Activated naive CD8-positive, alpha-beta T cell treated with anti-CD3 and anti-CD28 coated beads, Interleukin-2, amount 10 ng/mL, durations not matched to agents 7 days and 5 days (primary cell): ENCODE measurements at places on chromosomes 16 and 17. TPM values are rescaled to one million over a fixed set of nuclear protein-coding genes. Genes with fewer than 3 reads are reported as not detected.
A peak's percentile ranks its signal among the peaks of the same experiment; 100 is the strongest.

Gene MMP2
- total RNA-seq: 0.28 TPM

Gene TBC1D3C
- total RNA-seq: 5.0 TPM

Gene TBC1D28
- not detected for total RNA-seq

Gene MYH3
- total RNA-seq: 6.0 TPM

Gene TP53TG3C
- not detected for total RNA-seq

Gene HLF
- total RNA-seq: 1.3 TPM

Gene CALB2
- total RNA-seq: not detected

Gene PHOSPHO1
- not detected for total RNA-seq

Gene PIGL
- 43.3 TPM for total RNA-seq

- no peak for DNase-seq
Observed at GRCh38 chr16:48369765-48370164, 15.4 kb downstream of the SIAH1 start.

DNA sequence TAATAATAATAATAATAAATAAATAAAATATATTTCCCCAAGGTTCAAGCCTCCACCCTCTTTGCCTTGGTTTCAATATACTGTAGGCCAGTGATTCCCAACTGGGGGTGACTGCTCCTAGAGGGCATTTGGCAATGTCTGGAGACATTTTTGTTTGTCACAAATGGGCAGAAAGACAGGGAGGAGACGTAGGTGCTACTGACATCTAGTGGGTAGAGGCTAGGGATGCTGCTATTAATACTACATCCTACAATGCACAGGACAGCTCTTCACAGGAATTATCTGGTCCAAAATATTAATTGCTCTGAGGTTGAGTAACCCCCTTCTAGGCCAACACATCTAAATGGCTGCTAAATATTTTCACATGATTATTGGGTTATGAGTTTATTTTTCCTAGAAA is 12.8 kb upstream of the PRR14 start:
- no peak for DNase-seq

DNA sequence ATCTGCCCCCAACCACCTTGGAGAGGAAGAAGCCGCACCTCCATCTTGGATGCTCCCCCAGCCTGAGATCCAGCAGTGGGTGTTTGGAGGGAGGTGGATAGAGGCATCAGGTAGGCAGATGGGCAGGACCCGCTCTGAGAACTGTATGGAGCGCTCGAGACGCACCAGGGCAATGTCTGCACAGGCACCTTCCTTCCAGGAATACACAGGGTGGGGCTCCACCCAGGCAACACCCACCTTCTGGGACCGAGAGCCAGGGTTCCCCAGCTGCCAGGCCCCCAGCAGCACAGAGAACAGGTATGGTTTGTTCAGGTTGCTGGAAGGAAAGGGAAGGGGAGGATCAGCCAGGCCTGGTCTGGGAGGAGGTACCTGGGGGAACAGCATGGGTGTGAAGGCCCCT is 2.4 kb downstream of the PRSS22 start:
- DNase-seq: no peak

DNA sequence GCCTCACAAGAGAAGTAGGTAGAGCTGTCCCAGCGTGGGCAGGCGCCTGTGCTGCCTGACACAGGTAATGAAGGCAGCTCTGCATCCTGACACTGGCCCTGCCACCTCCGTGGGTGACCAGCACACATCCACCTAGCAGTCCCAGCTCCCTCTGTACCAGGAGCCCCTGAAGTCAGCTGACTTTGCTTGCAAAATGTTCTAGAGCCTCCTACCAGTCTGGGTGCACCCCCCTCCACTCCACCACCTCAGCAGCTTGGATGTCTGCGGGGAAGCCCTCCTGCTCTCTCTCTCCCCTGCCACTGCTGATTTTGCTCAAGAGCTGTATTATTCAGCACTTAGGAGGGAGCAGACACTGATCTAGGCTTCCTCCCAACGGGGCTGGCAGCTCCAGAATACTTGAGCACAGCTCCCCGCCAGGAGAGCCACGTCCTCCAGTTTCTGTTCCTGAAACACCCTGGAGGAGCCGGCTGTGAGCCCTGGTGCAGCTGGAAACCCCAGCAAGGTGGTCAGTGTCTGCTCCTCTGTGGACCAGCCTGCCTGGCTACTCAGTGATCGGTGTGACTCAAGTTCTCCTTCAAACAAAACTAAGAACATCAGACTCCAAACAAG is 1.0 kb downstream of the RNF166 start:
- DNase-seq: peak; percentile 53

GRCh38 chr17:76966486-76967181 is 98.4 kb downstream of the MGAT5B start:
- DNase-seq: no peak

DNA sequence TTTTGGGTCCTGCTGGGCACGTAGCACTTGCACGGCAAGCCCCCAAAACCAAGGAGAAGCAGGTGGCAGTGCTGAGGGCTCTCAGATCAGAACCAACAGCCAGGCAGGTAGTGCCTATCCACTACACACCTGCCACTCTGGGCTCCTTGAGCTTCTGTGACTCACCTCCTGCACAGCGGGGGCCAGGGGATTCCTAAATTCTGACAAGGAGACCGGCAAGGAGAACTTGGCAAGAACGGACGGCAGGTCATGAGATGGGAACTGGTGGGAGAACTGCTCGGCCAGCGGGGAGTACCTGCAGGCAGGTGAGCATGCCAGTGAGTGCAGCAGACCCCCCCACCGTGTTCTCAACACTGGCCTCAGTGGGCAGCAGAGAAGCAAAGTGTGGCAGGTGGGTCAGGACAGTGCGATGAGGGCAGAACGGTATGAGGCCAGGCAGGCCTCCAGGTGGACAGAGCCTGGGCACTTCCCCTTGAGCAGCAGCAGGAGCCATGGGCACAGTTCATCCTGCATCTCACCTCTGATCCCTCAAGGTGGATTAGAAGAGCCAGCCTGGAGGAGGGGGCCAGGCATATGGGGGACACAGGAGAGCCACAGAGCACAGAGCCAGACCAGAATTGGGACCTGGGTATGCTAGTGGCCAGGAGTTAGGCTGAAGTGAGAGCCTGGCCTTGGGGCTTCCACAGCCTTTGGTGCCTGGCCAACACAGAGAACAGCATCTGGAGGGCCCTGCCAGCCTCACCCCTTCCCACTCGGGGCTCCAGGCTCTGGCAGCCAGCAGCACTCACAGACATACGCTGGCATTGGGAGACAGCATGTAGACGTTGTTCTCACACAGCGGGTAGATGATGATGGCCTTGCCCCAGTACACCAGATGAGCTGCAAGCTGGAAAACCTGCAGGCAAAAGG is 14.7 kb downstream of the MPG start:
- DNase-seq: no peak

GRCh38 chr16:55436587-55436986 is 42.4 kb upstream of the MMP2 start:
- no peak for DNase-seq

DNA sequence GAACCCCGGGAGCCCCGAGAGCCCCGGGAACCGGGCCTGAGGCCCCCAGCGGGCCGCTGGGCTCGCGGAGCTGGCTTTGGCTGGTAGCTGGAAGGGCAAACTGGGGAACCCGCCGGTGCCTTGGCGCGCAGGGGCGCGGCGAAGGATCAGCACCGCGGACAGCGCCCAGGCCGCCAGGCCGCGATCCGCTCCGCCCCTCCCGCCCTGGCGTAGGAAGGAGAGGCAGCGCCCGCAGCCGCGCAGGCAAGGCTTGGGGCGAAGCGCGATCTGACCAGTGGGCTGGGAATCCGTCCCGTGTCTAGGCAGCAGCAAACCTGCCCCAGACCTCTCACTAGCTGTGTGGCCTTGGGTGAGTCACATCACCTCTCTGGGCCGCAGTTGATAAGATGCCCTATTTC is 331 bp upstream of the CCDC92B start:
- peak; percentile 90 for DNase-seq

DNA sequence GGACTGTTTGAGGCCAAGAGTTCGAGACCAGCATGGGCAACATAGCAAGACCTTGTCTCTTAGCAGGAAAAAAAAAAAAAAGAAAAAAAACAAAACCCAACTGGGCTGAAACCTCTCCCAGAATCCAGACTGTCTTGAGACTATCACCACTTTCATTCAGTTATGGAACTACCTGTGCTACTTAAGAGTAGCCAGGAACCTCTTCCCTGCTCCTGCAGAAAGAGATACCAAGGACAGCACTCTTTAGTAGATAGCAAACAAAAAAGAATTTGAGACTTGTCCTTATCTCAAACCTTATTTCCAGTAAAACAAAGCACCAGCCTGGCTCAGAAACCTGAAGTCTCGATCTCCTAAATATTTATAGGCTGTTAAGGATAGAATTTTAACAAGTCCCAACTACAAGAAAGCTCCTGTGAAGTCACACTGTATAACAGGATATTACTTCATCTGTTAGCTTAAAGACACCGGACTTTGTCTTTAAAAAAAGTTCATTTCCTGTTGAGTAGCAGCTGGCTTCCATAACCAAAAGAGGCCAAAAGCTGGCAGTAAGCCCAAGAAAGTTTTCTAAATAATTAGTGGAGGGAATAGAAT is 5.1 kb downstream of the CDR2 start:
- DNase-seq: no peak

DNA sequence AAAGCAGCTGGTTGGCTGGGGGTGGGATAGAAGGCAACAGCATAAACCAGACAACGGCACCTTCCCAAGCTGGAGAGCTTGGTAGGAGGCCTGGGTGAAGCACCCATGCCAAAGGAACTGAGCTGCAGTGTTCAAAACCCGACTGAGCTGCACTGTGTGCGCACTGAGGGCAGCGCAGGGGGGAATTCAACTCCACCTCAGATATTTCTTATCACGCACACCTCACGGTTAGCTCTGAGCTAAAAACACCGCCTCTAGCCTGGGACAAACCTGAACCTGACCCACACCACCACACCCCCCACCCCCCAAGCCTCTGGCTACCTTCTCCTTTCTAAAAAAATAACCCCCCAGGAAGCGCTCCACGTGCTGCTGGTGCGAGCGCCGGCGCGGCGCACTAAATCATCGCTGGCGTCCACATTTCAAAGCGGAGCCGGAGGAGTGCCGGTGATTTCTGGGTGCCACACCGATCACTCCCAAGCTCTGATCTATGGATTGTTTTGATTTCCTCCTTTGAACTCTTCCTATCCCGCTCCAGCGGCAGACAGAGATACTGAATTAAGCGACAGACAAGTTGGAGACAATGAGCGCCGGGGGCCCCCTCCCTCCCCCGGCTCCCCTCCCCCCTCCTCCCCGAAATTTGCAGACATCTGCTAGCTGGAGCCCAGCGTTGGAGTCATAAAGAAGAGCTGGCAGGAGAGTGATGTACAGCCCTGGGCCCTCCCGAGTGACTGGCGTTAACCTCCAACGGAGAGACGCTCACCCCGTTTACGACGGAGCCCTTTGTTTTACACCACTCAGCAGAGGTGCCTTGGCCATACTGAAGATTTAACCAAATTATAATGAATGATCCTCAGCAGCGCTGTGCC is 85.0 kb downstream of the NOG start:
- DNase-seq: no peak

- no peak for DNase-seq
Observed at GRCh38 chr17:29766796-29767327, 144.2 kb upstream of the CORO6 start.

- no peak for DNase-seq
Observed at GRCh38 chr16:23092072-23092800, 57.0 kb downstream of the USP31 start.

GRCh38 chr17:36623281-36623680 is 21.9 kb downstream of the MRM1 start:
- DNase-seq: no peak

- no peak for DNase-seq
Observed at GRCh38 chr16:5206331-5206990, 108.9 kb upstream of the EEF2KMT start.

DNA sequence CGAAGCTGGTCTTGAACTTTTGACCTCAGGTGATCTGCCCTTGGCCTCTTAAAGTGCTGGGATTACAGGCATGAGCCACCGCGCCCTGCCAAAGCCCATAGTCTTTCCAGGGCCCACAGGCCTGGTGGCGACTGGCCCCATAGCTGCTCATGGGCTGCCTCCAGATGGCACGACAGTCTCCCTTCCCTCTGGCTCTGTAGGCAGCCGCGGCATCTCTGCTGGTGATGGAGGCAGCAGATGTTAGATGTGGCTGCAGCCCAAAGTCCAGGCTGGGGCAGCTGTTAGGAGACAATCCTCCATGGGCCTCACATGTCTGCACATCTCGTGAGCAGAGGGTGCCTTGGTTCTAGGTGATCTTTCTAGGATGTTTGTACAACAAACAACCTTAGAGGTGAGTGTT is 69.7 kb upstream of the DNAJA2 start:
- no peak for DNase-seq

GRCh38 chr17:58187063-58187462 is 5.5 kb upstream of the EPX start:
- DNase-seq: no peak

DNA sequence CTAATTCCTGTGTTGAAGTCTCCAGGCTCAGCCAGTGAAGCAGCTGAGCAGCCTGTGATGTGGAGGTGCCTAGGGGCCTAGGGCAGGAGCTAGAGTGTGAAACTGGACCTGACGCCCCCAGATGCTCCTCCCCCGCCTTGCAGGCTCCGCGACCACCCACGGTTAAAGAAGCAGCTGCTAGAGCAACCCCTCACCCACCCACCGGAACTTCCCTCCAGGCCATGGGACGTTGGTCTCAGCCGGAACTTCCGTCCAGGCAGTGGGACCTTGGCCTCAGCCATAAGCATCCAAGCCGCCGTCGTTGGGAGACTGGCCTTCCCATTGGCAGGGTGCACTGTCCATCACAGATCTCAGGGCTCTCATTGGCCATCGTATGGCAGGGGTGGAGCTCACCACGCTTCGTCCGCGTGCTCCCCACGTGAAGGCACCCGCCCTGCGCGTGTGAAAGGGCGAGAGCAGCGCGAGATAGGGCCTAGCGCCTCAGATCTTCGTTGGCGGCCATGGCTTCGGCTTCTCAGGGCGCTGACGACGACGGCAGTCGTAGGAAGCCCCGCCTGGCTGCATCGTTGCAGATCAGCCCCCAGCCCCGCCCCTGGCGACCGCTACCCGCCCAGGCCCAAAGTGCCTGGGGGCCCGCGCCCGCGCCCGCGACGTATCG is at the start of gene ADAD2:
TSS of gene ADAD2 (plus strand) at position 427 of the 658 bp plus-strand sequence. CDS start at position 501, 74 bp downstream.
- DNase-seq: no peak

- no peak for DNase-seq
Observed at GRCh38 chr17:76247304-76247703, 7.0 kb upstream of the RNF157 start.

- no peak for DNase-seq
Observed at GRCh38 chr16:1949507-1949906, 5.0 kb downstream of the RPL3L start.

DNA sequence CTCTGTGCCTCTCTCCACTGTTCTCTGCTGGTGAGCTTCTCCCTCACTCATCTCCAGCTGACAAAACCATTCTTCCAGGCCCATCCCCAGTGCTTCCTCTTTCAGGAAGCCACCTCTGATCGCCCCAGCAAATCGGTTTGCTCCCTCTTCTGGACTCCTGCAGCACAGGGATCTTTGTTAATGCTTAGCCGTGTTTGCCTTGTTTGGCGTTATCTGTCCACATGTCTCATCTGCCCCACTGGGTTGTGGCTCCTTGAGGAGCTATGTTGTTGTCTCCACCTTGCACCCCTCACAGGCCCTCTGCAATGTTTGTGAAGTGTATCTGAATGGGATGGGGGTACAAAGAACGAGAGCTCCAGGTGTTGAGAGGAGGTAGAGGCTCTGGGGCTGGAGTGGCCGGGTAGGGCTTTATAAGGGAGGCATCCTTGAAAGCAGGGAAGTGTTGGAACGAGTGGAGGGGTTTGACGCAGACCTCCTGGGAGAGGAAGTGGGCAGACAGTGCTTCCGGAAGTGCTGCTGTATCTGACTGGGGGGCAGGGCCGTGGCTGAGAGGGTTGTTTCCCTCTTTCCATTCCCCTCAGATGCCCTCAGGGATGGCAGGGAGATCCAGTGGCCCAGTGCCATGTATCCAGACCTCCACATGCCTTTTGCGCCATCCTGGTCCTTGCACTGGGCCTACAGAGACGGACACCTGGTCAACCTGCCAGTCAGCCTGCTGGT is 27.8 kb downstream of the CASKIN2 start:
- peak; percentile 72 for DNase-seq

GRCh38 chr16:12356632-12357340 is 380.3 kb downstream of the SNX29 start:
- DNase-seq: no peak
